ENCODE measurements at places on chromosomes 6 and 20. TPM values are rescaled to one million over a fixed set of nuclear protein-coding genes. Genes with fewer than 3 reads are reported as not detected.

WASF1 gene
- 13.2 TPM for total RNA-seq

HDAC2 gene
- 50.3 TPM for total RNA-seq

LATS1 gene
- total RNA-seq: 7.4 TPM

GPX5 gene
- total RNA-seq: not detected

BPIFB4 gene
- not detected for total RNA-seq

WFDC5 gene
- total RNA-seq: not detected

ZNF165 gene
- total RNA-seq: 0.33 TPM

ENPP5 gene
- 2.5 TPM for total RNA-seq

HLA-G gene
- not detected for total RNA-seq

KHDC1L gene
- total RNA-seq: not detected

THBD gene
- 8.4 TPM for total RNA-seq
